DMS153 (cell line): ENCODE measurements at places on chromosomes 1 and 21.

DNA sequence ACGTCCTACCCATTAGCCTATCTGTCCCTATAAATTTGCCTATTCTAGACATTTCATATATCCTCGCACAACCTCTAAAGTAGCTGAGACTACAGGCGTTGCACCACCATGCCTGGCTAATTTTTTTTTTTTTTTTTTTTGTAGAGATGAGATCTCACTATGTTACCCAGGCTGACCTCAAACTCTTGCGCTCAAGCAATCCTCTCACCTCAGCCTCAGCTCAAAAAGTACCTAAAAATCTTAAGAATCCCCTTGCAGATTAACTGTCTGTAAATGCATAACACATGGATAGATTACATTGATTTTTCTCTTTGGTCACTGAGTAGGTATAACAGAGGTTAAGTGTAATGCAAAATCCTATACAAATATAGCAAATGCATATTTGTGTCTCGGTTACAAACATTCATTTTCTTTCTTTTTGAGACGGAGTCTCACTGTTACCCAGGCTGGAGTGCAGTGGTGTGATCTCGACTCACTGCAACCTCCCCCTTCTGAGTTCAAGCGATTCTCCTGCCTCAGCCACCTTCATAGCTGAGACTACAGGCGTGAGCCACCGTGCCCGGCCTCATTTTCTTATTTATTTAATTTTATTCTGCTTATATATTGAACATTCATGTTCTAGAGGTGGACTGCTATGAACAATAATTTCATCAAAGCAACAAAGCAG lies 2.3 kb downstream of the HORMAD1 start:
- no peak for DNase-seq

- DNase-seq, result no peak
These were observed 12.7 kb downstream of the DRAXIN start for GRCh38 chr1:11704194-11704529.

GRCh38 chr1:227214207-227214606 lies 104.1 kb downstream of the CDC42BPA start:
- no peak for DNase-seq

GRCh38 chr1:170310014-170310405 lies 164.3 kb downstream of the NTMT2 start:
- DNase-seq, result no peak

DNA sequence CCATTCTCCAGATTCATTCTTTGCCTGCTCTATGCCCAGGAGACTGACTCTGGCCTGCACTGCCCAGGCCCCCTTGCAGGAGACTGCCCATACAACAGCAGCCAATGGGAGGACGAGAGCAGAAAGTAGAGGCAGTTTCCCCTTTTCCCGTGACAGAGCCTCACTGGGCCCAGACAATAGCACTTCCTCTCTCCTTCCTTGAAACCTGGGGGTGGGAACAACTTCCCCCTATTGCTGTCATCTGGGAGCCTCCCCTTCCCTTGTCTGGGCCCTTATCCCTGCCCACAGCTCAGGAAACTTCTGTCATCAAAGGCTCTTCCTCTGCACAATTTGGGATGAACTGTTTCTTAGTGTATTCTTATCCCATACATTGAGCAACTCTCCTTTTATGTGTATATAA lies 60.8 kb upstream of the KCNJ15 start:
- no peak for DNase-seq
